CD4-positive, alpha-beta T cell treated with Interleukin-4 for 4 hours (primary cell): ENCODE measurements at places on chromosomes 6 and 20.

DNA sequence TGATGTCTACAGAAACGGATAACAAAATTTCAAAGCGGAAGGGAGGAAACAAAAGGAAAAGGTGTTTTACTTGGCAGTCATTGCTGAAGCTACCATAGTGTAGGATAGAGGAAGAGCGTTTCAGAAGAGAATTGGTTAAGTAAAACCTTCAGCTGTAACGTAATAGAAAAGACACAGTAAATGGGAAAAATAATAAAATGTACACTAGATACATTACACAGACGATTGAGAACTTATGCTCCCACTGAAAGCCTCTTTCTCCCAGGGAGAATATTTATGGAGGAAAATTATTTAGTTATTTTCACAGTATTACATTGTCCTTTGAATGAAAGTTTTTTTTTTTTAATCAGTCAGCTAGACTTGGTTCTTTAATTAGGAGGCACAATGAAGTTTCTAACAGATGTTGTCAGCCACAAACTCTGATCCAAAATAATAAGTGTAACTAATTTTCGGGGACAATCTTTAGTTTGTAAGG lies 90.7 kb upstream of the PRDM1 start:
- DNase-seq: no peak

- DNase-seq: no peak
Observed at GRCh38 chr6:163753430-163753829, 338.9 kb downstream of the QKI start.

- DNase-seq: no peak
Observed at GRCh38 chr6:53659458-53659857, 6.1 kb downstream of the KLHL31 start.

- no peak for DNase-seq
Observed at GRCh38 chr6:1644516-1645060, 34.9 kb downstream of the FOXC1 start.

DNA sequence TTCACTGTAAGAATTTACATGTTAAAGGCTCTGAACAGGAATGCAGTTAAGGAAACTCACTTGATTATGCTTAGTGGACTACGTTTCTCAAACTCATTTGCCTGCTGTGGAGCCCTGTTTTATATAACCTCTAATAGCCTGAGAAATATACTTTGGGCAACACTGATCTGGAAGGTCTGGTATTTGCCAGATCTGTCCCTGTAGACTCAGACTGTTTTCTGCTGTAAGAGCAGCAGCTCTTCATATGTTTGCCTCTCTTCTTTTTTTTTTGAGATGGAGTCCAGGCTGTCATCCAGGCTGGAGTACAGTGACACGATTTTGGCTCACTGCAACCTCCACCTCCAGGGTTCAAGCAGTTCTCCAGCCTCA lies 10.1 kb downstream of the TTPAL start:
- DNase-seq: no peak

DNA sequence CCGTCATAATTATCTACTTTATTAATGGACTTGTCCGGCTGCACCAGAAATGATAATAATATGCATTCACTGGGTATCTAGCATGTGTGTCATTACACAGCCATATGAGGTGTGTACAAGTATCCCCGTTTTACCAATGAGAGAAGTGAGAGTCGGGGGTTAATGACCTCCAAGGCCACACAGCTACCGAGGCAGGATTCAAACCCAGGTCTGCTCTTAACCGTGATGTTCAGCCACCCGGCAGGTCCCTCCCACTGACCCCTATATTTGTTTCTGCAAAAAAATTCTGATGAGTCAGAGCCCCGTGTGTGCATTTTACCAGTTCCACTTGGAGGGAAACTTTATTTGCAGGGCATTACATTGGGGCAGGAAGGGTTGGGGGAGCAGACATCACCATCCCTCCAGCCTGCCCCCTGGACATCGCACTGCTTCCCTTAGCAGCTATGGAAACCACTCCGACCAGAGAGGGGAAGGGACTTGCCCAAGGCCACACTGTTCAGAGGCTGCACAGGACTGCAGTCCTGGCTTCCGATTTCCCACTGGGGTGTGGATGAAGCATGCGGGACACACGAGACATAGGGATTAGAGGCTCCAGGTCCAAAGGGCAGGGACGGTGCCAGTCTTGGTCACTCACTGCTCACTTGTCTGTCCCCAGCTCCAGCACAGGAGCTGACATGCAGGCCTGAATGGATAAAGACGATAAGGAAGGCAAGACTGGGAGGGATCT lies 10.1 kb upstream of the SRC start:
- no peak for DNase-seq

- DNase-seq: peak; percentile 22
Observed at GRCh38 chr6:54717849-54718455, 128.6 kb upstream of the FAM83B start.

- no peak for DNase-seq
Observed at GRCh38 chr6:144768551-144769075, 483.5 kb downstream of the UTRN start.

GRCh38 chr6:157139054-157139708 lies 184.1 kb downstream of the TMEM242 start:
- DNase-seq: no peak

DNA sequence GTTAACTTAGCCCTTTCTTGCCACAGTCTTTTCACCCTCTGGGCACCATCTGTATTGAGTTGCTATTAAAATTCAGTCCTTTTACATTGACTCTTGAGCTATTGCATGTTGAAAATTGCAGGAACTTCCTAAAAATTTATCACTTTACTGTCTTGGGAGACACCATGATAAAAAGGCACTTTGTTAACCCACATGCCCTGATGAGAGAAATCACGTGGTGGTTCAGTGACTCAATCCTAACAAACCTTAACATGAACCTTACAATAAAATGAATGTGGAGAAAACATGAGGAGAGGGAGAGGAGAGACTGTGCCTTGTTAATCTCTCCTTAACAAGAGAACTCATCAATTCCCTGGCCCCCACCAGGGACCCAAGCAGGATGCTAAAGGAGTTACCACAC lies 30.8 kb downstream of the GSTA4 start:
- no peak for DNase-seq

GRCh38 chr20:37596890-37597536 lies 69.3 kb upstream of the BLCAP start:
- DNase-seq: no peak

DNA sequence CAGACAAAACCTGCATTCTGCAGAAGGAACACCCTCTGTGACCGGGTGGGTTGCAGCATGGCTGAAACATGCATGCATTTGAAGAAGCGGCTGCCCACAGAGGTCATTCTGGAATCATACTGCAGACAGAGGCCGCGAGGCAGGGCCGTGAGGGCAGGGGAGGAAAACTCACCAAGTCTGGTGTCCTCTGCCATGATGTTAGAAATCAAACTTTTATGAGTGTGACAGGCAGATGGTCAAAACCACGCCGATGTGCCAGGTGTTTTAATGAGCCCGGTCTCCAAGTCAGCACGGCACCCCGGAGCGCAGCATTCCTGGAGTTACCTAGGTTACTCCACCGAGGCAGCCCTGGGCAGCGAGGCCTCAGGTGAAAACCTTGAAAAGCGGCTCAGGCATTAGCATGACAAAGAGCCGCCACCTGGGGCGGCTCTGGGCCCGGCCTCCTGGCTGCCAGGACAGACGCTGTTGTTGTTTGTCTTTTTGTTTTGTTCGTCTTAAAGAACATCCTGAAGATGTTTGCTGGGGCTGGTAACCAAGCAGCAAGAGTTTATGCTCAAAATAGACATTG lies 255.6 kb downstream of the ERMARD start:
- no peak for DNase-seq

GRCh38 chr6:30915591-30915946 lies 1.5 kb downstream of the VARS2 start:
- peak; percentile 26 for DNase-seq

GRCh38 chr20:35007891-35008290 lies 52.2 kb downstream of the MYH7B start:
- DNase-seq: no peak

DNA sequence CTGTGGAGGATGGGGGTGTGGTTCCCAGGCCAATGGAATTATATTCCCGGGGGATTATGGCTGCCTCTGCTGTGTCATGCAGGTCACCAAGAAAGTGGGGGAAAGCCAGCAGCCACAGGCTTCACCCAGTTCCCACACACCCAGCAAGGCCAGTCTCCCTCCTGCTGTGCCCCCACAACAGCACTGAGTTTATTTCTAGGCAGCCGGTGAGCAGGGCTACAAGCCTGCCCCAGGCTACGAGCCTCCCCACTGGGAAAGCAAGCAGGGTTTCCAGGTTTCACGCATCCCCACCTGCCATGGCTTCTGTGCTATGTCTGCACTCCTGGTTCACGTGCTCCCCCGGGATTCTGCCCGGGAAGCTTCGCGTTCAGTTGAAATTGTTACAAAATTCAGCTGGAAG lies 72.6 kb downstream of the ERMARD start:
- no peak for DNase-seq

- DNase-seq: no peak
Observed at GRCh38 chr6:132495604-132496079, 17.3 kb downstream of the STX7 start.

DNA sequence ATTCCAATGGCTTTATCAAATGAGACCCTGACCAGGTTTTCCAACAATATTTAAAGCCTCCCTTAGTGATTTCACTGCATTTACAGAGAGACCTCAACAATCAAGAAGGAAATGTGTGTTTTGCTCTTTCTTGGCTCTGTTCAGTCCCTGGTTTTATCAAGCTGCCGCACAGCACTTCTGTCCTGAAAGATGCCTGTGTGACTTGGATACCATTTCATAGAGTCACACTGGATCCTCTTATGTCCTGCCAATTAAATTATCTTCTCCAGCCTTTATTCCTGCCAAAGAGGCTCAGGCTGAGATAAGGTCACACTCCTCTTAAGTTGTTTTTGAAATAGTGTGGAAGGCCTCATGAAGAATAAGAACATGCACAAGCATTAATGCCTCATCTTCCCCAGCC lies 197.0 kb upstream of the RNF217 start:
- no peak for DNase-seq
